ENCODE measurements at places on chromosomes 1 and 21.

DNA sequence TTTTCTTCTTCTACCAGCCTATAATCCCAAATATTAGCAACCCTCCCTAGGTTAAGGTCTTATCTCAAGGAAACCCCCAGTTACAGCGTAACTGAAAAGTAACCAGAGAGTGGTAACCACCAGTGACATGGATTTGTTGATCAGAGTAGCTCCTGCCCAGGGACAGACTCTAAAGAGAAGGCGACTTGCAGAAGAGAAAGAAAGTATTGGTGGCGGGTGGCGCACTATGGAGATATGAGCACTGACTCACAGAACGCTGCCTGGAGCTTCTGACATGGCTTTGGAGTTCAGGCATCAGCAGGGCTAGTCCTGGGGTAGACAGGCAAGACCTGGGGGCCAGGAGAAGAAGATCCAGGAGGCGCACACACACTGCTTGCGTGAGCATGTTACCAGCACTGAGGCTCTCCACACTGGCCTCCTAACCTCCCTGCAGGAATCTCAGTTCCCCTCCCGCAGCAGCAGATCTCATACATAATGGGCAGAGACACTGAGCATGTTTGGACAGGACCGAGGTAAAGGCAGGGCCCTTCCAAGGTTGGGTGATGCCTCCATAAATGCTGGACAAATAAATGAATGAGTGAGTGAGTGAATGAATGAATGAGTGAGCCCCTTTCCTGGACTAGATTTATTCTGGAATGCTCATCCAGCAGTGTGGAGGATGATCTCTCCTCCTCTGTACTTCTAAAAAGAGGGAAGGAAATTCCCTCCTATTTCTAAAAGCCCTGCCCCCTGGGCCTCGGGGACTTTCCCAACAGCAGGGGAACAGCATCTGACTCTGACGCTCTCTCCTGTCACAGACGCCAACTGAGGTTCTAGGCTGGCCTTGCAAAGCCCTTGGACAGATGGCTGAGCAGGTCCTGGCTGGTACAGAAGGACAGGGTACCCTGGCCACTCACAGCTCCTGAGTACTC, 175.5 kb downstream of the CLIC6 start:
- DNase-seq: no peak

DNA sequence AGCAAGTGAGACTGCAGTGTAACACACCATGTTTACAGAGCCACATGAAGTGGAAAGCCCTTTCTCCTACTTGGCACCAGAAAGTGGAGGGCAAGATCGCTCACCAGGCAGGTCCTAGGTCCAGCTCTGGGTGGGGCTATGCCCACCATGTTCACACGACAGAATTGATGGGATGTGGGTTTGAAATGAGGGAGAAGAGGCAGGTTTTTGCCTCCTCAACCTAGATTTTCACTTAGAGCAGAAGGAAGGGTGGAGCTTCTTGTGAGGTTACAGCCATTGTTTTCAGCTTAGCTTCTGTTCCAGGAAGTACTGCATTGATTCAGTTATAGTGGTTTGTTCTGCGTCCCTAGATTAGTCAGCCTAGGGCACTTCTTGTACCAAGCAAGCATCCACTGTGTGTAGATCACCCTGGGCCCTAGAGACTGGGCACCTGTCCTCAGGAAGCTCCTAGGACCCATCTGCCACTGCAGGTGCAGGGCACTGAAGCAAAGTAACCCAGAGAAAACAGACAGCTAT, 2.3 kb downstream of the CD53 start:
- DNase-seq: no peak

GRCh38 chr1:113018911-113019310, 54.1 kb upstream of the LRIG2 start:
- no peak for DNase-seq

DNA sequence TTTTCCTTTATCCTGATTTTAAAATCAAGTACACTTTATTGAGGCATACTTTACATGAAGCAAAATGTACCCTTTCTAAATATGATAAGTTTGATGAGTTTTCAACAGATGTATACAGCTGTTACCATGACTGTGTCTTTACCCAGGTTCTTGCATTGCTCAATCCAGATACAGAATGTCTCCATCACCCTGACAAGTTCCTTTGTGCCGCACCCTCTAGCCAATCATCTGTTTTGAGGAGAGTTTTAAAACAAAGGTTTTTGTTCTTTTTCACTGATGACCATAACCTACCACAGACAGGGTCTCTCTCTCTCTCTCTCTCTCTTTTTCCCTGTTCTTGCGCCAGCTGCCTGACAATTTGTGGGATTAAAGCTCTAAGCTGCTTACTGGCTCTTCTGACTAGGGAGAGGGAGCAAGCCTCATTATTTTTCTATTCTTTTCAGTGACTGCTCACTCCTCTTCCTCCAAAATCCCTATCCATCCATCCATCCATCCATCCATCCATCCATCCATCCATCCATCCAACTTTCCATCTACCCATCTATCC, 1.2 kb upstream of the KCNE1 start:
- no peak for DNase-seq

- no peak for DNase-seq
These were observed 42.7 kb downstream of the SPATA46 start for GRCh38 chr1:162333991-162334390.

- DNase-seq: no peak
These were observed 262.3 kb upstream of the BRINP3 start for GRCh38 chr1:190739926-190740325.

DNA sequence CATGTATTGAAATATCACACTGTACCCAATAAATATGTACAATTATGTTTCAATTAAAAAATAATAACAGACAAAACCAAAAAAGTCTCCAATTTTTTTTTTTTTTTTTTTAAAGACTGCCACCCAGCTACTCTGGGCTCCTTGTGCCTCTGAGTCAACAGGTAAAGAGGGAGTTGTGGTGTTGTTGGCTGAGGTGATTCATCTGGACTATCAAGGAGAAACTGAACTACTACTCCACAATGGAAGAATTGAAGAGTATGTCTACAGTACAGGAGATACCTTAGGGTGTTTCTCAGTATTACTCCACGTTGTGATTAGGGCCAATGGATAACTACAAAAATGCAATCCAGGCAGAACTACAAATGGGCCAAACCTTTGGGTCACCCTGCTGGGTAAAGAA, 67.9 kb downstream of the SCMH1 start:
- DNase-seq: no peak

DNA sequence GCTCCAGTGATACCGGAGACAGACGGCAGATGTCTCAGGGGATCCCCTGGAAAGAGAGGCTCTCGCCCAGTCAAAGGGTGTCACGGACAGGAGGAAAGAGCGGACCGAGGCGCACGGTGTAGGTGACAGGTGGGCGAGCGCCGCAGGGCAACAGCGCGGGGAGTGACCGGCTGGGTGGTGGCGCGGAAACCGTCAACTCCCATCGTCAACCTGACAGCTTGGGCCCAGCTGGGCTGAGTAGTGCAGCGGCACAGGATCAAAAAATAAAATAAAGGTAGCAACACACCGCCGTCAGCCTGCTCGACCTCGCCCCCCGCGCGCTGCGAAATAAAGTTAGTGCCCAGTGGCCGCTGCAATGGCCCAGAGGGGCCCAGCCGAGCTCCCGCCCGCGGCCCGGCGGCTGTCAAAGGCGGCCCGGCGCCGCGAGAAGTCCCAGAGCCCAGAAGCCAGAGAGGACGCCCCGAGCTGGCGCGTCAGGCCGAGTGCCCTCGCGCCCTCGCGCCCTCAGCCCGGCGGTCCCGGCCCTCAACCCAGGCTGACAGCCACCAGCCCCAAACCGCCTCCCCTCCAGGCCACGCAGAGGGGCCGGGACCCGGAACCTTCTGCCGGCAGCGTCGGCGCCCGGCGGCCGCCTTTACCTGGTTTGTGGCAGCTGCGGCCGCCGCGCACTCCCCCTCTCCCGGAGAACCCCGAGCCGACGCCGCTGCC, at the start of gene LYST:
Gene LYST (minus strand): TSS at position 702 of the 708 bp plus-strand sequence. CDS start 36,489 bp downstream, outside the sequence.
- peak; percentile 34 for DNase-seq

GRCh38 chr1:72516826-72517225, 234.5 kb upstream of the NEGR1 start:
- DNase-seq: no peak

GRCh38 chr1:238772322-238772721, 614.0 kb upstream of the CHRM3 start:
- no peak for DNase-seq

- DNase-seq: no peak
These were observed 75.4 kb downstream of the NRIP1 start for GRCh38 chr21:14989359-14989758.

DNA sequence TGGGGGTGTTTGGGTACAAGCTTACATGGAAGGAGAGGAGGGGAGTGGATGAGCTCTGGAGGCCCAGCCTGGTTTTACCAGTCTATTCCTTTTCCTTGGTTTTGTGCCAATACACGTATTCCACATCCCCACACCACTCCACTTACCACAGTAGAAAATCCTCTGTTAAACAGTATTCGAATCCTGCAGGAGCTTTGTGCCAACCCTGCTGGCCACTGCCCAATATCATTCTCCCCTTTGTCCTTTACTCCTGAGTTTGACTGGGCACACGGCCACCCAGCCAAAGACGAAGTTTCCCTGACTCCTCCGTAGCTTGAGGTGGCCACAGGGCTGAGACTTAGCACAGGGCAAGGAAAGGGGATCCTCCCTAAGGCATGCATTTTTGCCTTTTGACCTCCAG, 61.6 kb downstream of the TMCO4 start:
- no peak for DNase-seq

- no peak for DNase-seq
These were observed 6.9 kb downstream of the E2F2 start for GRCh38 chr1:23524163-23524562.

DNA sequence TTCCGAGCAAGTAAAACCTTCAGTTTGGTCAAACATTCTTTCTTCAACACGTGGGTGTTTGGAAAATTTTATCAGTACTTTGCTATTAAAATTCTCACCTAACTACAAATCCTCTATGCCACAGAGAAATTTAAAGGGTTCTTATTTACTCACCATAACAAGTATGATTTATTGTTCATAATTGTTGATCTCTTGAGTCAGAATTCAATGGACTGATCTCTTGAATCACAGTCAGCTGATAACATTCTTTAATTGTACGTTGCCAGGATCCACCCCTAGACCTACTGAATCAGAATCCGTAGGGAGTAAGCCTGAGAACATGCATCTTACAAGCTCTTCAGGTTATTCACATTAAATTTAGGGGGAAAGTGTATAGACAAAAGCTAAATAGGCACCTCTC, 51.2 kb downstream of the DIPK1A start:
- no peak for DNase-seq

GRCh38 chr1:76705560-76705959, 161.7 kb upstream of the ST6GALNAC5 start:
- DNase-seq: no peak

GRCh38 chr1:15056515-15057285, 96.8 kb upstream of the TMEM51 start:
- no peak for DNase-seq
